Large intestine (tissue), 12 donors: ENCODE measurements at places on chromosomes 16 and 17. TPM values are rescaled to one million over a fixed set of nuclear protein-coding genes. Genes with fewer than 3 reads are reported as not detected.

The ZG16 gene
- 2.2 TPM for polyA plus RNA-seq

DNA sequence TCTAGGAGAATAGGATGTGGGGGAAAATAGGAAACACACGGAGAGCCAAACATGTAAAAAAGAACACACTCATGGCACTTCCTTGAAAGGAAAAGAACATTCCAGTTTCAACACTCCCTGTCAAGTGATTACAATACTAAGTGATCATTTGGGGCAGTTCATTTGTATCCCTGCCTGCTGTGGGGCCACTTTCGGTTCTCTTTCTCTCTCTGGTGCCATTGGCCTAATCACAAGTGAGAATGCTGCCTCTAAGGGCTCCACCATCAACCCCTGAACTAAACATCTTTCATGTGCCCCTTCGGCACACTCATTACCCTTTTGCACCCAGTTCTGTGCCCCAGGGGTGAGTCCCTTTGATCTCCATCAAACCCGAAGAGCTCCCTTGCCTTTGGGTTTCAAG, 197.3 kb downstream of the CEP112 start:
- no peak overlapping the region for H3K27ac ChIP-seq
- no peak overlapping the region for H3K4me3 ChIP-seq
- no peak for DNase-seq
- no peaks in the 10 kb centered on the region for H3K36me3 ChIP-seq

DNA sequence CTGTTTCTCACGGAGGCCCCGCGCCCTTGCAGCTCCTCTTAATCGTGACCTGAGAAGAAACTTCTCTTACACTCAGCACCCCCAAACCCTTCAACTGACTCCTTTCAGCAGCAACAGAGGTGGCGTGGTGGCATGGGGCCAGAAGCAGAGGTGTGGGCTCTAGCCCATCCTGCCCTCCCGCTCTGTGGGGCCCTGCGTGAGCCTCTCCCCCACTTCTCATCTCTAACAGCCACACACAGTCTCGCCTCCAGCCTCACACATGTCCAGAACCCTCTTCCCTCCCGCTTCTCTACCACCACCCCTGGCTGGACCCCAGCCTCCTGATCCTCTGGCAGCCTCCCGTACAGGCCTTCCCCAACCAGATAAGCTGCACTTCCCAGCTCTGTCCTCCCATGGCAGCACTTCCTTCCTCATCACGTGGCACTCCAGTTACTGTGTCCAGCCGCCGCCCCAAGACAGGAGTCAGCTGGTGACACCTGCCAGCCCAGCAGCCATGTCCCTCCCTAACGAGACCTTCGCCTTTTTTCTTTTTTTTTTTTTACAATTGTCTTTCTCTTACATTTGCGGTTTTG, 30.5 kb downstream of the NSMCE1 start:
- H3K4me1 ChIP-seq = peaks cover 26% of the 10 kb centered on the region
- H3K27ac ChIP-seq = peak overlapping the region; percentile 16

The ITGB4 gene
- 48.4 TPM for polyA plus RNA-seq

The SAMD14 gene
- 5.7 TPM for polyA plus RNA-seq

The C16orf74 gene
- polyA plus RNA-seq = 6.6 TPM

The NPIPA5 gene
- polyA plus RNA-seq = 19.6 TPM

DNA sequence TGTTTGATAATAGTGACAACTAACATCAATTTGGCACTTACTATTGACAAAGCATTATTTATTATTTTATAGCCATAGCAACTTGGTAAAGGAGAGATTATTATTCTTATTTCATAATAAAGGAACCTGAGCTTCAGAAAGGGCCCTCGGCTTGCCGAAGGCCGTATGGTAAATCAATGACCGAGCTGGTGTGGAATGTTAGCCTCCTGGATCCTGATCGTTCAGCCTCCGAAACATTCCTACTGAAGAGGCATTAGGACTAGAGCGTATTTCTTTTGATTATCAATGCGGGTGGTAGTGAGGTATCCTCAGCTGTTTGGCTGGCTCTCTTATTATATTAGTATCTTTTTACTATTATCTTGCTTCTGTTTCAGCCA, 199.3 kb upstream of the TBX2 start:
- H3K4me3 ChIP-seq = no peak overlapping the region
- H3K27ac ChIP-seq = no peak overlapping the region
- H3K27me3 ChIP-seq = no peaks in the 10 kb centered on the region

DNA sequence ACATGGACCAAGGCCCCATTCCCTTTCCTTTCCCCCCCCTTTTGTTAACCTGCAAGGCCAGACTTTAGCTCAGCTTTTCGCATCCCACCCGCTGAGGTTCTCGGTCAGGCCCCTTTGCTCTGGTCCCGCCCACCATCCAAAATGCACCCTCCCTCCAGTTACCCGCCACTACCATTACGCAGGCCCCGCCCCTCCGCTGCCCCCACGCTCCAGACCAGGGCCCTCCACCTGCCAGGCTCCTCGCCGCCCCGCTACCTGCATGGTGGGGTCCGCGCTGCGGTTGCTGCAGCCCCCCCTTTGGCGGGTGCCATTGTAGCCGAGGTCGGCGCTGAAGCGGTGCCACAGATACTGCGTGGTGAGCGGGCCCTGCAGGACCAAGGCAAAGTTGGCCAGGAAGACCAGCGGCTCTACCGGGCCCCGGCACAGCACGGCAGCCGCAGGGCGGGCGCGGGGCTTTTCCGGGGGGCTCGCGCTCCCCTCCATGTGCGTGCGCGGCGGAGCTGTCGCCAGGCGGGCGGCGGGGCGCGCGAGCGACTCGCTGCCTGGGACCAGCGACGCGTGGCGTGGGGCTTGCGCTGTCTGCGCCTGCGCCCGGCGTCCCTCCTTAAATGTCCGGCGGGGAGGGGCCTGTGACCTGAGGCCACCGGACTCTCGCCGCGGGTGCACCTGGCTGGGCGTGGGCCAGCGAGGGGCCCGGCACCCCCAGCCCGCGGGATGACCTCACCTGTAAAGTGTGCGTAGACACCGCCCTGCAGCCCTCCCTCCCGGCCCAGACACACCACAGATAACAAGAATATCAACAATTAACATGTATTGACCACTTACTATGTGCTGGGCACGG, at the start of gene SLC46A1:
SLC46A1 (minus strand) TSS at position 581 of the 841 bp plus-strand sequence; CDS start at position 483, 98 bp downstream.
- peaks cover 19% of the 10 kb centered on the region for H3K36me3 ChIP-seq
- peaks cover 50% of the 10 kb centered on the region for H3K4me1 ChIP-seq
- peak; percentile 65 for DNase-seq
- H3K27me3 ChIP-seq = no peaks in the 10 kb centered on the region

The IL21R gene
- 0.39 TPM for polyA plus RNA-seq

The MLKL gene
- 9.6 TPM for polyA plus RNA-seq

GRCh38 chr17:79048826-79049755, 25.1 kb downstream of the C1QTNF1 start:
- H3K4me1 ChIP-seq = no peaks in the 10 kb centered on the region
- no peak overlapping the region for H3K27ac ChIP-seq
- no peak for DNase-seq
- no peak overlapping the region for H3K4me3 ChIP-seq
- H3K36me3 ChIP-seq = no peaks in the 10 kb centered on the region
- no peaks in the 10 kb centered on the region for H3K27me3 ChIP-seq

DNA sequence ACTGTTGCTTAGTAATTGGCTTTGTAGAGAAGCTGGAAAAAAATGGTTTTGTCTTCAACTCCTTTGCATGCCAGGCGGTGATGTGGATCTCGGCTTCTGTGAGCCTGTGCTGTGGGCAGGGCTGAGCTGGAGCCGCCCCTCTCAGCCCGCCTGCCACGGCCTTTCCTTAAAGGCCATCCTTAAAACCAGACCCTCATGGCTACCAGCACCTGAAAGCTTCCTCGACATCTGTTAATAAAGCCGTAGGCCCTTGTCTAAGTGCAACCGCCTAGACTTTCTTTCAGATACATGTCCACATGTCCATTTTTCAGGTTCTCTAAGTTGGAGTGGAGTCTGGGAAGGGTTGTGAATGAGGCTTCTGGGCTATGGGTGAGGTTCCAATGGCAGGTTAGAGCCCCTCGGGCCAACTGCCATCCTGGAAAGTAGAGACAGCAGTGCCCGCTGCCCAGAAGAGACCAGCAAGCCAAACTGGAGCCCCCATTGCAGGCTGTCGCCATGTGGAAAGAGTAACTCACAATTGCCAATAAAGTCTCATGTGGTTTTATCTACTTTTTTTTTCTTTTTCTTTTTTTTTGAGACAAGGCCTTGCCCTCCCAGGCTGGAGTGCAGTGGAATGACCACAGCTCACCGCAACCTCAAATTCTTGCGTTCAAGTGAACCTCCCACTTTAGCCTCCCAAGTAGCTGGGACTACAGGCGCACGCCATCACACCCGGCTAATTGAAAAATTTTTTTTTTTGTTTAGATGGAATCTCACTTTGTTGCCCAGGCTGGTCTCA, 6.2 kb upstream of the TMEM235 start:
- no peak overlapping the region for H3K4me3 ChIP-seq
- no peaks in the 10 kb centered on the region for H3K4me1 ChIP-seq
- H3K36me3 ChIP-seq = peaks cover 19% of the 10 kb centered on the region
- H3K27ac ChIP-seq = no peak overlapping the region
- H3K27me3 ChIP-seq = peaks cover 11% of the 10 kb centered on the region

The PABPN1L gene
- polyA plus RNA-seq = 0.12 TPM

DNA sequence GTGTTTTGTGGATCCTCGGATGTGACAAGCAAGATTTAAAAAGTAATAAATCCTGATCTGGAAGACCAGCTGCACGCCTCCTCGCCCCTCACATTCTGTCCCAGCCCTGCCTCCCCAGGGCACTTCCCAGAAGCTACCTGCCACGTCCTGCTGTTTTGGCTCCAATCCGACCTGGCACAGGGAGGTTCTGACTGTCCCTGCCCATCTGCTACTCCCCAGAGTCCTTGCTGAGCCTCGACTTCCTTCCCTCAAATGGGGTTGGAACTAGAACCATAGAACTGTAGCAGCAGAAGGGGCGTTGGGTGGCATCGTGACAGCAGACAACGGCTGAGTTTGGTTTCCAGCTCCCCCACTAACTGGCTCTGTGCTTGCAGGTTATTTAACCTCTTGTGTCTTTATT, 71.7 kb downstream of the RPH3AL start:
- no peak overlapping the region for H3K4me3 ChIP-seq
- H3K27ac ChIP-seq = no peak overlapping the region
- DNase-seq = no peak

The MAPK7 gene
- polyA plus RNA-seq = 20.4 TPM

DNA sequence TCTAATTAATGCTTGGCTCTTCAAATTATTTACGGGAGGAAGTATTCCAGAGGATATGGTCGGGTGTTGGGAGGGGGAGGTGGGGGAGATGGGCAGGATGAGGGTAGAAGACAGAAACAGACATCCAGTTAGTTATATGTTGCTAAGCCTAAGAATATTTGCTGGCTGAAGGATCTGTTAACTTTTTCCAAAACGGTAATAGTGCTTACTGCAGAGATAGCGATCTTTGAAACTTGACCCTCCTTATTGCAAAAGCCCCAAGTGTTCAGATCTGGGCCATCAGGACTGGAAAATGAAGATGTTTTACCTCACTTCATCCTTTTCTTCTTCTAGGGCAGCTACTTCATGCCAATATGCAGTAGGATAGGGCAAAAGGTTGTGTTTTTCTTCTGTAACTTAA, 27.0 kb upstream of the MMD start:
- H3K4me3 ChIP-seq = no peak overlapping the region
- no peaks in the 10 kb centered on the region for H3K27me3 ChIP-seq
- peaks cover 22% of the 10 kb centered on the region for H3K4me1 ChIP-seq

DNA sequence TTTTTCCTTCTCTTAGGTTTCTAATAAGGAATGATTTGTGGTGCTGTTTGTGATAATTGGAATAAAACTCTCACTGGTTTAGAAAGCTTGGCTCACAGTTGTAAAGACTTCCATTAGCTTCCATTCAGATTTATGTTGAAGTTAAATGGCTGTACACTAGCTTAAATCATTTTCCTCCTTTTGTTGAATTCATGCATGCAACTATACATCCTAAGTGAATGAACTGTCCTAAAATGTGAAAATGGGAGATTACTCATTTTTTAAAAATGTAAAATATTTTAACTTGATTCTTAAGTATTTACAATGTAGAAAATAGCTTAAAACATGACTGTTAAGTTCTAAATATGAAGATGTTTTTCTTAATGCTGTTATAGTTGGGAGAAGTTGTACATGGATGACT, 15.2 kb downstream of the PRKCA start:
- no peak overlapping the region for H3K27ac ChIP-seq
- no peaks in the 10 kb centered on the region for H3K4me1 ChIP-seq
- H3K27me3 ChIP-seq = no peaks in the 10 kb centered on the region
- H3K36me3 ChIP-seq = no peaks in the 10 kb centered on the region
- no peak for DNase-seq

- no peak overlapping the region for H3K4me3 ChIP-seq
- H3K27me3 ChIP-seq = no peaks in the 10 kb centered on the region
- H3K4me1 ChIP-seq = no peaks in the 10 kb centered on the region
- peaks cover 9% of the 10 kb centered on the region for H3K36me3 ChIP-seq
These were observed 6.5 kb downstream of the STX8 start for GRCh38 chr17:9568957-9569588.

DNA sequence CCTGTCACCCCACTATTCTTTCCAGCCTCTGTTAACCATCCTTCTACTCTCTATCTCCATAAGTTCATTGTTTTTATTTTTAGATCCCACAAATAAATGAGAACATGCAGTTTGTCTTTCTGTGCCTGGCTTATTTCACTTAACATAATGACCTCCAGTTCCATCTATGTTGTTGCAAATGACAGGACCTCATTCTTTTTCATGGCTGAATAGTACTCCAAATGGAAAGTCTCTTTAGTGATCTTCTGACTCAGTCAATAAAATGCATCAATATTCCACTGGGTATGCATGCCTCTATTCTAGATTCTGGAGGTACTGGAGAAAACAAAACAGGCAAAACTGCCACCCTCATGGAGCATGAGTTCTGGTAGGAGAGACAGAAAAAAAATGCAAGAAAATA, 459.0 kb downstream of the XYLT1 start:
- H3K36me3 ChIP-seq = no peaks in the 10 kb centered on the region
- no peaks in the 10 kb centered on the region for H3K27me3 ChIP-seq
- H3K4me1 ChIP-seq = no peaks in the 10 kb centered on the region

The USP7 gene
- polyA plus RNA-seq = 110 TPM

DNA sequence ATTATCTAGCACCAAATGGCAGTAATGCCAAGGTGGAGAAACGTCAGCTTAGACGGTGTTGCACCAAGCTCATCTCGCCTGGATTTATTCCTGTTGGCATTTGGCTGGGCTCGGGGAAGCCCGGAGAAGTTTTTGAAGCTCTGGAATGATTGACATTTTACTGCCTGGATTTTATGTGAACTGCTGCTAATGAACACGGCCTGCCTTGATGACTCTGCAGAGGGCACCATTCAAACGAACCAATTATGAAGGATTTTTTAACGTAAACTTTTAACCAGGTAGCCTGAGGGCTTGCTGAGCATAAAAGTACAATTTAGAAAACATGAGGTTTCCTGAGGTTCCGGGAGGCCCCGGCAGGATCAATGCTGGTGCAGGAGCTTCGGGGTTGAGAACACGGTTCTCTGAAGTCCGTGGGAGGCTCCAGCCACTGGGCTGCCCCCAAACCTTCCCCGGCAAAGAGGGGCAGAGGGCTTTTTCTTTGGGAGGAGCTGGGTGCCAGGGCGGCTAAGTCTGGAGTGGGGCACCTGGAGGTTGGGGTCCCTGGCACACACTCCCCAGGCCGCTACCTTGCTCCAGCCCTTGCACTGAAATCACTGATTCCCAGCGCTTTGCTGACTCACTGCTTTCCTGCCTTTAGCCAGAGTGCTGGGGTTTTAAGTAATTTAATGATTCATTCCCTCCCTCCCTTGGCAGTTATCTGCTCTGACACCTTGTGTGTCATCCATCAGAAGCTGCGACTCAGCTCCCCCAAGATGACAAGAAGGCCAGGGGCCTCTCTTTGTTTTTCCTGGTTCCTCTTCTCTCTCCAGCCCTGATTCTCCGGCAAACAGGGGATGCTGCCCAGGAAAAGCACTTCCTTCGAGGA, 161.2 kb upstream of the IRX3 start:
- H3K27me3 ChIP-seq = no peaks in the 10 kb centered on the region
- H3K4me3 ChIP-seq = no peak overlapping the region
- no peak for DNase-seq
- H3K36me3 ChIP-seq = no peaks in the 10 kb centered on the region
- no peaks in the 10 kb centered on the region for H3K4me1 ChIP-seq
